MCF 10A (cell line): ENCODE measurements at places on chromosomes 4 and X.

GRCh38 chrX:14865201-14865600, 7.7 kb downstream of the FANCB start:
- H3K4me1 ChIP-seq: no peaks in the 10 kb centered on the region
- H3K27me3 ChIP-seq: no peaks in the 10 kb centered on the region
- DNase-seq: no peak
- no peaks in the 10 kb centered on the region for H3K36me3 ChIP-seq
- H3K4me3 ChIP-seq: no peak overlapping the region

- peak overlapping the region; percentile 59 for H3K27ac ChIP-seq
- peaks cover 79% of the 10 kb centered on the region for H3K36me3 ChIP-seq
- H3K27me3 ChIP-seq: no peaks in the 10 kb centered on the region
- peak; percentile 63 for DNase-seq
- H3K4me3 ChIP-seq: no peak overlapping the region
Measured at GRCh38 chr4:40916880-40917279, 167.1 kb downstream of the NSUN7 start.

- no peak for DNase-seq
- H3K4me3 ChIP-seq: no peak overlapping the region
- H3K27ac ChIP-seq: no peak overlapping the region
- peaks cover 1% of the 10 kb centered on the region for H3K4me1 ChIP-seq
- peaks cover 20% of the 10 kb centered on the region for H3K27me3 ChIP-seq
Measured at GRCh38 chr4:2051086-2051485, 8.0 kb upstream of the NAT8L start.

- no peaks in the 10 kb centered on the region for H3K4me1 ChIP-seq
- H3K27ac ChIP-seq: no peak overlapping the region
- H3K27me3 ChIP-seq: peaks cover 42% of the 10 kb centered on the region
- no peak overlapping the region for H3K4me3 ChIP-seq
- H3K36me3 ChIP-seq: no peaks in the 10 kb centered on the region
Measured at GRCh38 chrX:130841776-130842175, 61.2 kb downstream of the ENOX2 start.

- no peak overlapping the region for H3K4me3 ChIP-seq
- H3K36me3 ChIP-seq: no peaks in the 10 kb centered on the region
- no peak for DNase-seq
Measured at GRCh38 chr4:28482580-28483270, 1622.1 kb downstream of the STIM2 start.

- DNase-seq: no peak
- H3K4me1 ChIP-seq: no peaks in the 10 kb centered on the region
- H3K27ac ChIP-seq: no peak overlapping the region
- no peaks in the 10 kb centered on the region for H3K36me3 ChIP-seq
- H3K27me3 ChIP-seq: peaks cover 14% of the 10 kb centered on the region
Measured at GRCh38 chr4:38504396-38504715, 159.6 kb upstream of the KLF3 start.

- H3K4me1 ChIP-seq: no peaks in the 10 kb centered on the region
- no peaks in the 10 kb centered on the region for H3K27me3 ChIP-seq
- DNase-seq: no peak
Measured at GRCh38 chr4:74386159-74386558, 21.2 kb downstream of the EREG start.
